ENCODE measurements at places on chromosomes 4 and X.

- DNase-seq: no peak
These were observed 24.4 kb downstream of the DCX start for GRCh38 chrX:111387470-111388070.

GRCh38 chr4:14787894-14788293 lies 214.4 kb upstream of the CPEB2 start:
- DNase-seq: no peak

DNA sequence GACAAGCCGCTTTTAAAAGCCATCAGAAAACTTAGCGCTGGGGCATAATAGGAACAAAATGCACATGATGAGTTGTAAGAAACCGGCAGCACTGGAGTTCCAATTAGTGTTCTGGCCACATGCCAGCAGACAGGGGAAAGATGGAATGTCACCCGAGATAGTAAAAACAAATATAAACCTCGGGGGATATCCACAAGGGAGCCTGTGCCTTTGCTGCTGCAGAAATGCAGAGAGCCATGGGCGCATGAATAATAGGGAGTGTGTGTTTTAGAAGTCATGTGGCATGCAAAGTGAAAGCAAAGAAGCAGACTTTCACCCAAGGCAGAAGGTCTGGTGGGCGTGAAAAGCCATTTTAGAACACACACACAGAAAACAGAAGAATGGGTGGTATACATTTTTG lies 19.1 kb downstream of the GPRASP3 start:
- DNase-seq: no peak

DNA sequence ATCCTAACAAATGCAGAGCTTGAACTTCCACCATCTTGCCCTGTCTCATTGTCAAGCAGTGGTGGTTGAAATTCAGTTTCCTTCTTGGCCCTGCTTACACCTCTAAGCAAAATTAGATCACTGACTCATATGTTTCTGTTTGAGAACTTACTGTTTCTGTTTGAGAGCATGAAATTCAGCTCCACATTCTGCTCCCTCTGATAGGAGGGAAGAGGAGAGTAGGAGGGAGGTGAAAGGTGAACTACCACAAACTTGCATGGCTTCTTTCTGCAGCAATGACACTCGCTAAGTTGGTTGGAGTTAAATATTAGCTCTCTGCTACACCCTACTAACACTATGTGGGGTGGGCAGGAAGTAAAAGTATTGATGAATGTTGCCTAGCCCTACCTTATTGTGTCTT lies 117.8 kb upstream of the EDA2R start:
- no peak for DNase-seq

- no peak for DNase-seq
These were observed 877 bp downstream of the GPRASP1 start for GRCh38 chrX:102652031-102652688.

- no peak for DNase-seq
These were observed 1.6 kb upstream of the APBB2 start for GRCh38 chr4:41215969-41216293.

DNA sequence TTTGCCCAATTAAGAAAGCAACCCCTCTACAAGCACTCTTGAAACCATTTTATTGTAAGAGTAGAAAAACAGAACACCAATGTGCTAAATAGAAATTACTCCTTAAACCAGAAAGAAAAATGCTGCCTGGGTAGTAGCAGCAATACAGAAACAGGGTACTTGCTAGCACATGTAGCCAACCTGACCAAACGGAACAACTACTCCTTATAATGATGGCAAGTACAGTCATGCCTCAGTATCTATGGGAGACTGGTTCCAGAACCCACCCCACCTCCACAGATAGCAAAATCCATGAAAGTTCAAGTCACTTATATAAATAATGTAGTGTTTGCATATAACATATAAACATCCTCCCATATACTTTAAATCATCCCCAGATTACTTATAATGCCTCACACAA lies 168.8 kb downstream of the ATRX start:
- DNase-seq: no peak

DNA sequence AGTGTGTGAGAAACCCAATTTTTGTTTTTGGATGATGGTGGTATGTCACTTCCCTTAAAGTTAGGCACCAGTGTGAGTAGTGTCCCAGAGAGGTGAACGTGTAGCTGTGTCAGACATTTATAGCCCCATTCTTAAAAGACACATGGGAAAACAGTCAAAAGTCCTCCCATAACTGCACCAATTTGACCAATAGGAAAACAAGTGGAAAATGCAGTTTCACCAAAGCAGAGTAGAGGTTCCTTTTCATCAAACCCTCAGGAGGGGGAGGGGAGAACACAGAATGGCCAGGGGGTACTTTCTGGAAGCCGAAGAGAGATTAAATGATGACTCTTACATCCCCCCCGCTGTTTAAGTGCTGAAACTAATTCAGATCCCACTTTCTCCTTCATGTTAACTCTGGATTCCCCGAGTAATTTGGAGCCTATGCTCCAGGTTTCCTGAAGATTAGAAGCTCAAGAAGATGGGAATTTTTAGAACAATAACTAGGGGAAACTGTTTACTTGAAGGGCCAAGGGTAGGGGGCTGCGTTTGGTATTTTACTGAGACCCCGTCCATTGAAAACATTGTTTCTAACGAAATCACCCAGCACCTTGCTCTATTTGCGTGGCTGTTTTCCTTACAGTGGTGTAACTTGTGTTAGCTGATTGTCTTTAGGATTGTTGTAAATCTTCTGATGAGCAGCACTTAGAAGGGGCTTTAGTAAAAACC lies 2.1 kb upstream of the LEF1 start:
- DNase-seq: peak; percentile 30

- no peak for DNase-seq
These were observed 7.4 kb upstream of the ACSL4 start for GRCh38 chrX:109740433-109740809.

DNA sequence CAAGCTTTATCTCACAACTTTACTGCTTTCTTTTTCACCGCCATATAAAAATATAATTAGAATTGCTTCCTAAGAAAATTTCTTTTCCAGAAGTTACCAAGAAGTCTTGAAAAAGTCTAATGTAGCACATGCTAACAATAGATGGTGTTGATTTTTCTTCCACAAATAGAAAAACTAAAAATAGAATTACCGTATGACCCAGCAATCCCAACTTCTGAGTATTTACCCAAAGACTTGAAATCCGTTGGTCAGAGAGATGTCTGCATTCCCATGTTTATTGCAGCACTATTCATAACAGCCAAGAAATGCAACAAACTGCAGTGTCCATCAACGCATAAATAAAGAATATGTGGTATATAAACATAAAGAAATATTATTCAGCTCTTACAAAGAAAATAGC lies 17.8 kb upstream of the EDNRA start:
- DNase-seq: no peak

- DNase-seq: no peak
These were observed 656.8 kb downstream of the IQCM start for GRCh38 chr4:149158817-149159216.

DNA sequence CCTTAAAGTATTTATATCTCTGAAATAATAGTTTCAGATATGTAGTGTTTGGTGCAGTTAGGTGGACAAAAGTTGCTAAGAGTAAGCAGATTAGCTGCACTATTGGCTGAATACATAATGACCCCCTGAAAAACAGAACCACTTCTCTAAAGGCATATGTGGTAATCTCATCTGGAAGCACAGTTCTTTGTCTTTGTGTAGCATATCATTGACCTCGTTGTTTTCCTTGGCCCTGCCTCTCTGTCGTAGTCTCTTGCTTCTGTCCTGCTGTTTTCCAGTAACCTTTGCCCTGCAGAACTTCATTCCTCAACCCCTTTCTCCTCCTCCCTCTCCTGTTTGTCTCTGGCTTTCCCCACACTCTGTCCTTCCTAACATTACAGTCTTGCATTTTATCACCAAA lies 41.4 kb downstream of the JADE3 start:
- DNase-seq: peak; percentile 57

DNA sequence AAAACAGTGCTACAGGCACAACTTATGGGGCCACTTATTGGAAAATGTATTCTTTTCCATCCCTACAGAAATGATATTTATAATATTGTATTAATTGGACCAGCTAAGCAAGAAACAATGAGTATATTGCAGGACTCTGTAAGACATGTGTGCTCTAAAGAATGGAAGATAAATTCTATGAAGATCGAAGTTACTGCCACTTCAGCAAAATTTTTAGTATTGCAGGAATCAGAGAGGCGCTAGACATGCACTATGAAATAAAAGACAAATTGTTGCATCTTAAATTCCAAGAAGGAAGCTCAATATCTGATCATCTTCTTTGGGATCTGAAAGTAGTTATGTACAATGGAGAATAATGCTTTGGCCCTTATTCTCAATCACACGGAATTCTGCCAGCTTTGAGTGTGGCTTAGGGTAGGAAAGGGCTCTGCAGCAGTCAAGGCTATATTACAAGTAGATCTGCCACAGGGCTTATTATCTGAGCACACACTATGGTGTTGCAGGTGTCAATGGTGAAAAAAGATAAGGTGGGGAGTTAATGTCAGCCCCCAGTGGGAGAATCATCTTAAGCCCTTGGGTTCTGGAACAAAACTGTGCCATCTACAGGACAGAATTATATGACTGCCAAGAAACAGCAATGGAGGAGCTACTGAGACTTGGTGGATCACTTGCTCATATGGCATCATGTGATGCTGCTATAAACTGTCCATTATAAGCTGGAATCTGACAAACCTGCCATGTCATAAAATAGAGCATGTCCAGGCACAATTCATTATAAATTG lies 334.0 kb upstream of the NDST3 start:
- peak; percentile 3 for DNase-seq

- no peak for DNase-seq
These were observed 124.9 kb downstream of the CBLL2 start for GRCh38 chrX:22397566-22397965.

DNA sequence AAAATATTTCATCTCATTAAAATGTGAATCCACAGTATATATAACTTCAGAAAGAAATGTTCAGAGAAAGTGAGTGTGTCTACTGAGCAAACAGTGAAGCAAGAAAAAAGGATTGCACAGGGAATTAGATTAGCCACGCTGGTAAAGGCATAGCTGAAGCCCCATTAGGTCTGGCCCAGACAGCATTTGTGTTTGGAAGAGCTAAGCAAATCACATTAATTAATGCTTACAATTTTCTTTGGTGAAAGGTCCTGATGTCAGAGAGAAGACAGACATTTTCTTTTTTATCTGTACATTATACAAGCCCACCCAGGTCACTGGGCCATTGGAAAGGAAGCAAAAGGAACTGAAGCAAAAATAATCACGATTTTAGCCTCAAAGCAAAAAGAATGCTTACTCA lies 354.6 kb downstream of the GRID2 start:
- DNase-seq: no peak

- DNase-seq: no peak
These were observed 55.7 kb downstream of the LINC00632 start for GRCh38 chrX:140765043-140765784.

DNA sequence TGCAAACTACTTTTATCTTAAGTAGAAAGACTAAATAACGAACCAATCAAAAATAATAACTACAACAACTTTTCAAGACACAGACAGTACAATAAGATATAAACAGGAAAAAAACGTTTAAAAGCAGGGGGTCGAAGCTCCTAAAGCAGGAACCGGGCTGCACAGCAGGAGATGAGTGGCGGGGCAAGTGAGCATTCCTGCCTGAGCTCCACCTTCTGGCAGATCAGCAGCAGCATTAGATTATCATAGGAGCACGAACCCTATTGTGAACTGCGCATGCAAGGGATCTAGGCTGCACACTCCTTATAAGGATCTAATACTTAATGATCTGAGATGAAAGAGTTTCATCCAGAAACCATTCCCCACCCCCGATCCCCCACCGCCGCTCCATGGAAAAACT lies 146.2 kb downstream of the TEX11 start:
- DNase-seq: no peak

DNA sequence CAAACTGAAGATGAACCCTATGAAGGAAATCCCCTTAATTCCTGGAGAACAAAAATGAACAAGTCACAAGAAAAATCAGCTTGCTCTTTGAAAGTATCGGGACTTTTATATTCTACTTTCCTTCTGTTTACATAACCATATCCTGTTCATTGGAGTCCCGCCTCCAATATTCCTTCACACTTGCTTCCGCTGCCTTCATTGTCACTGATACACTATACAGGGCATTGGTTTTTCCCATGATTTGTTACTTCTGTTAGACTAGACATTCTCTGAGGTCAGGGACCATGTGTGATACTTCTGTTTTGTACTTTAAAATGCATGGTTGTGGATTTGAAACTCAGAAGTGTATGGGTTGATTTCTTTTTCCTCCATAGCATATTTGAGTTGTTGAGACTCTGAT lies 18.8 kb downstream of the MCUB start:
- no peak for DNase-seq

GRCh38 chr4:159682996-159683395 lies 580.1 kb downstream of the RAPGEF2 start:
- no peak for DNase-seq

GRCh38 chr4:140342620-140343019 lies 30.8 kb upstream of the SCOC start:
- DNase-seq: no peak

GRCh38 chr4:31442236-31442635 lies 722.1 kb downstream of the PCDH7 start:
- no peak for DNase-seq
